Stimulated activated CD8-positive, alpha-beta memory T cell treated with anti-CD3 and anti-CD28 coated beads, Interleukin-7, amount 100 ng/mL, for 24 hours (primary cell): ENCODE measurements at places on chromosomes 6 and 20.

DNA sequence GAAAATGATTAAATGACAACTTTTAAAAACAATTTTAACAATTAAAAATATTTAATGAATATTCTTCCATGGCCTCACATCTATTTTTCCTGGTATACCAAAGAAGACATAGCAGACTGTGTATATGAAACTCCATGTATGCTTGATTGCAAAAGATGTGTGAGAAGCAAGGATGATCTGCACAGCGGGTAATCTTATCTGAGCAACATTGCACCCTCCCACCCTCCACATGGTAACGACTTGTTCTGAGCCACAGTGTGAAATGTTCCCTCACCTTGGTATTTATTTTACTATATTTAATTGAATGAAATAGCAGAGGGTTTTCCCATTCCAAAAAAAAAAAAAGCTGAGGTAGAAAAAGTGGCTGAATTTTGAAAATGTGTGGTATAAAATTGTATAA is 204.4 kb downstream of the SYNE1 start:
- no peak for DNase-seq

DNA sequence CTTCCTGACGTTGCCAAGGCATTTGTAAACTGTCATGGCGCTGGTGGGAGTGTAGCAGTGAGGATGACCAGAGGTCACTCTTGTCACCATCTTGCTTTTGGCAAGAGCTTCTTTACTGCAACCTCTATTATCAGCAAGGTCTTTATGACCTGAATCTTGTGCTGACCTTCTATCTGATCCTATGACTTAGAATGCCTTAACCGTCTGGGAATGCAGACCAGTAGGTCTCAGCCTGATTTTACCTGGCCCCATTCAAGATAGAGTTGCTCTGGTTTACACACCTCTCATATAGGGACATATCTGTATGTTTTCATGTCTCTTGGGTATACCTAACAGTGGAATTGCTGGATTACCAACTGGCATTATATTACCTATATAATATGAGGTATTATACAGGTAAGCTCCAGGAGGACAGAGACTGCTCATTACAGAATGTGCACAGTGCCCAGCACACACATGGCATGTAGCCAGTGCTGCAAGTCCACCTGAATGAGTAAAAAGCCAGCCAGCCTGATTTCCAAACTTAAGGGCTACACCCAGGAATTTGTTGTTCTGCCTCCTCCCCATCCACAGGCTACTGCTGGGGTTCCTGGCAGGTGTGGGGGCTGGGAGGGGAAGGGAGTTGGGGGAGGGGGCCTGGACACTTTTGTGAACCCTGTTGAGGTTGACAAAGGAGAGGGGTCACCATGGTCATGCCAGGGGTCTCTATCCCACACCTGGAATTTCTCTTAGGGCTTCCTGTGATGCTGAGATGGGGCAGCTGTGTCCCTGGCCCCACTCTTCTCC is 35.2 kb upstream of the BLCAP start:
- no peak for DNase-seq

DNA sequence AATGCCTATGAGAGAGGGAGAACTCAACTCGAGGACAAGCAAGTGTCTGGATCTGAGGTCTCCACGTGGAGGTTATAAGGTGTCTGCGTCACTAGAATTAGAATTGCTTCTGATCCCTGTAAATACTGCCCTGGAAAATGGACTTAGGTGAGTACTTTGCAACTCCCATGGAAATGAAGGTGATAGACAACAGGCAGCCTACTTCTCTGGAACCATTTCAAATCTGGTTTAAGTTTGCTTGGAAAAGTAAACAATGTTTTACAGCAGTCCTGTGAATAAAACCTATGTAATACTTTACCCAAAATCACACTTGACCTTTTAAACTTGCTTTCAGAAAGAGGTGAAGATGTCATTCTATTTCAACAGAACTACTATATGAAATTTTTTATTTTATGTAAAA is 70.1 kb upstream of the TENT5A start:
- no peak for DNase-seq

GRCh38 chr20:7741866-7742265 is 198.4 kb downstream of the HAO1 start:
- DNase-seq, result no peak

DNA sequence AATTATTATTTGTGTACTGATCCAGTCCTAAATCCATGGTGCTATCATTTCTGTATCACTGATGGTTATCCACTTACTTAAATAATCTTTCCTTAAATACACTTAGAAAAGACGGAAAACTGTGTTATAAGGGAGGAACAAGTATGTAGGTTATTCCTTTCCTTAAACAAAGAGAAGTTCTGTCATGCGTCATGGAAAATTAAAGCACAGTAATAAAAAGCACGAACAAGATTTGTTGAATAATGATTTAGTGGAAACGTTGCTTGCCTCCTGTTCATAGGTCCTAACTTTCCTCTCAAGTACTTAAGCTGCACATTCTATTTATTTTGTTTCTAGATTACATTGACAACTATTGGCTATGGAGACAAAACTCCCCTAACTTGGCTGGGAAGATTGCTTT is 120.4 kb downstream of the KHDC1L start:
- no peak for DNase-seq

GRCh38 chr20:44733341-44734069 is 12.2 kb upstream of the KCNK15 start:
- DNase-seq, result no peak

DNA sequence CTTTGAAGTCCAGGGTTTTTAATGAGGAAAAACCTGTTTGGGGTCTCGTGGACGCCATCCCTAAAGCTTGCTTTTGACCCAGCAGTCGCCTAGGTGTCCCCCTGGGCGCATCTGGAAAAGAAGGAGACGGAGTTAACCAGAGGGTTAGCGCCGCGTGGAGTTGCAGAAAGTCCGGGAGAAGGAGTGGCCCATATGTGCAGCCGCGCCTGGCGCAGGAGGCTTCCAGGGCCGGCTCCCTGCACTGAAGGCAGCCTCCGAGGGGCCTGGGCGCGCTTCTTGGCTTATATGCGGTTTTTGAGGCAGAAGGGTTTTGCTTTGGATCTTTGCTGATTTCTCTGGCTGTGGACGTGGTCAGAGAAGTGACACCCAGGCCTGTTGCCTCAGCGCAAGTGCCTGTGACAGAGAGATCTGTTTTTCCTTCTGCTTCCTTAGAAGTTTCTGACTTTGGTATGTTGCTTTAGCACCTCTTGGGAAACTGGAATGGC is 987 bp downstream of the TMEM181 start:
- DNase-seq, result no peak

GRCh38 chr20:6819599-6819998 is 52.1 kb downstream of the BMP2 start:
- DNase-seq, result no peak

- DNase-seq, result no peak
Measured at GRCh38 chr20:32455171-32455900, 97.2 kb downstream of the ASXL1 start.

DNA sequence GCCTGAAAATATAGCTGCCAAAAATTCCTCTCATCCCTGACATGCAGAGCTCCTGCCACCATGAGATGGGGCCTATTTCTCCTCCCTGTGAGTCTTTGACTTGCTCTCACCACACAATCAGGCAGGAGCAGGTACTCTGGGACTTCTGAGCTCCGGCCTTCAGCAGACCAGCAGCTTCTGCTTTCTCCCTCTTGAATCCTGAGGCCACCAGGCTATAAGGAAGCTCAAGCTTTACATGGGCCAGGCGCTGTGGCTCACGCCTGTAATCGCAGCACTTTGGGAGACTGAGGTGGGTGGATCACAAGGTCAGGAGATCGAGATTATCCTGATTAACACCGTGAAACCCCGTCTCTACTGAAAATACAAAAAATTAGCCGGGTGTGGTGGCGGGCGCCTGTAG is 238.7 kb upstream of the RREB1 start:
- no peak for DNase-seq

GRCh38 chr20:57897891-57898290 is 188.1 kb upstream of the PMEPA1 start:
- no peak for DNase-seq

- no peak for DNase-seq
Measured at GRCh38 chr6:951399-952181, 258.7 kb upstream of the EXOC2 start.

DNA sequence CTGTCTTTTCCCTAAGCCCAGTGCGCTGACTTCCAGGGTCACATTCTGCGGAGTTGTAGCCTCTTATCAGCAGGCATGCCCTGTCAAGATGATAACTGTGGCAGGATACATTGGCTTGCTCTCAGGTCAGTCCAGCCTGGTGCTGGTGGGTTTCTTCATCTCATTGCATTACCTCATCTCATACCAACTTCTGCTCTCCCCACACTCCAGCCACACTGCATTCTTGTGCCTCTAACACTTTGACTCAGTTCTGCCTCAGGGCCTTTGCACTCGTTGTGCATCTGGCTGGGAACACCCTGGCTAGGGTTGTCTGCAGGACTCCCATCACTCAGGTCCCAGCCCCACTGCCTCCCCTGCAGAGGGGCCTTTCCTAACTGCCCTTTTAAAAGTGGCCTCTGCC is 110.3 kb upstream of the BACH2 start:
- DNase-seq, result no peak

- DNase-seq, result no peak
Measured at GRCh38 chr6:28011722-28012121, 54.7 kb downstream of the OR2B6 start.

DNA sequence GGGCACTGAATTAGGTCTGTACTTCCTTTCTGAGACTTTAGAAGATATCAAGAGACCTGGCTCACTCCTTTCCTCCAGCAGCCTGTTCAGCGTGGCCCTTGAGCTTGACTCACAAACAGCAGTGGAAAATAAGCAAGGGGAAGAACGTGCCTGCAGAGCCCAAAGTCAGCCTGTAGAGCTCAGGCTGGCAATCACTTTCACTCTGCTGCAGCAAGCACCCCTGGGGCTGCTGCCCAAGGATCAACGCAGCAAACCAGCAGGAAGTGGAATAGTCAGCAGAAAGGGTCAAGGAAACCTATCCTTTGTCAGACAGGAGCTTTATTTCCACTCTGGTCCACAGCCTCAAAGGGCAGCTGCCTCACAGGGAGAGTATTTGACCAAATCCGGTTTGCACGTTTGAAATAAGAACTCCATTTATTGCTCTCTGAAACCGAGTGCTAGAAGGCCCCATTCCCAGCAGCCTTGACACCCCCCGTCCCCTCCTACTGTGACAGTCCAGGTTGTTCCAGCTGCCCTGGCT is 77.4 kb downstream of the PRDM1 start:
- DNase-seq, result no peak

GRCh38 chr6:11083491-11083890 is 10.1 kb upstream of the SMIM13 start:
- DNase-seq, result no peak

- DNase-seq, result no peak
Measured at GRCh38 chr6:13305791-13306190, 22.5 kb downstream of the TBC1D7 start.

GRCh38 chr6:109628158-109629000 is 62.6 kb downstream of the AK9 start:
- DNase-seq, result no peak

DNA sequence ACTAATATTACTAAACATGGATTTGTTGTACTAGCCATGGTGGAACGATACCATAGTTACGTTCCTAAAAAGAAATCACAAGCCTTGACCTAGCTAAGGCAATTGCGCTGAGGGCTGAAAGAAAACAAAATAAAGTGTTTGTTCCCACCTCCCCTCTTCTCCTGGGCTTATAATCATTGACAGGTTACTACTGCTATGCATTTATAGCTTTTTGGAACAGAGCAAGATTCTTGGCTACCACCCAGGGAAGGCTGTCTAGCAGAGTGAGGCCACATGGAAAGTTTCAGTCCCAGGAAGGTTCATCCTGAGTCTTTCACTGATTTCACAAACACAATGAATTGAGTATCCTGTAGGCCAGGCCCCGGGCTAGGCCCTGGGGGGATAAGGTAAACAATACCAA is 84.6 kb downstream of the TMEM170B start:
- DNase-seq, result no peak

- DNase-seq, result no peak
Measured at GRCh38 chr6:26342106-26343004, 22.6 kb upstream of the BTN3A2 start.
